Neural crest cell (in vitro differentiated cells): ENCODE measurements at places on chromosomes 2 and 18.

DNA sequence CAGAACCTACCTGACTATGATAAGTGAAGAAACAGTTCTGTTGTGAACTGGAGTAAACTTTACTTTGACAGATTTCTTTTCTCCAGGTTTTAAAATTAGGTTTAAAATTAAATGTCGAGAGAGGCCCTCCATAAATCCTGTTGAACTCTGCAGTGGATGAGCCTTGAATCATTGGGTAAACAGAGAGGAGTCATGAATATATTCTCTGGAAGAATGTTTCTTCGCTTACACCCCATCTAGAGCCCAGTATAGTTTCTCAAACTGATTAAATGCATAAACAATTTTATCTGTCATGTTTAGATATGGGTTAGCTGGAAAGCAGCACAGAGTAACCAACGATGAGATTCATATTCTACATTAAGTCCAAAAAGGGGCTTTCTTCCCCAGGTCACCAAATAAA lies 84.0 kb downstream of the ZAP70 start:
- no peak for DNase-seq

- no peak for DNase-seq
Observed at GRCh38 chr2:47868611-47869352, 37.5 kb downstream of the FBXO11 start.

- no peak for DNase-seq
Observed at GRCh38 chr2:240182476-240182875, 42.0 kb upstream of the OTOS start.

DNA sequence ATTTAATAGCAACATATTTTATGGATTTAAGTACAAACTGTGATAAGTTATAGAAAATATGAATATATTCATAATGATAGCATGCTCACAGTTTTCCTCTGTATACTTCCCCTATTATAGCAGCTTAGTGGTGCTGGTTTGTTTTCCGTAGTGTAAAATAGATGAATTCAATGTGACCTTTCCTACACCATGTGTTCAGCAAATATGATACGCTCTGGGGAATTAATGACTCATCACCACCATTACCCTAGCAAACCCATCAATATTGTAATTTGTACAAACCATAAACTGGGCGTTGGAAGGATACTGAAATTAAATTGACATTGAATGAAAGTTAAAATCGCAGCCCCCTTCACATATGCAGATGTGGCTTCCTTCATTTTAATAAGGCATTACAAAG lies 58.7 kb upstream of the CDH19 start:
- no peak for DNase-seq

DNA sequence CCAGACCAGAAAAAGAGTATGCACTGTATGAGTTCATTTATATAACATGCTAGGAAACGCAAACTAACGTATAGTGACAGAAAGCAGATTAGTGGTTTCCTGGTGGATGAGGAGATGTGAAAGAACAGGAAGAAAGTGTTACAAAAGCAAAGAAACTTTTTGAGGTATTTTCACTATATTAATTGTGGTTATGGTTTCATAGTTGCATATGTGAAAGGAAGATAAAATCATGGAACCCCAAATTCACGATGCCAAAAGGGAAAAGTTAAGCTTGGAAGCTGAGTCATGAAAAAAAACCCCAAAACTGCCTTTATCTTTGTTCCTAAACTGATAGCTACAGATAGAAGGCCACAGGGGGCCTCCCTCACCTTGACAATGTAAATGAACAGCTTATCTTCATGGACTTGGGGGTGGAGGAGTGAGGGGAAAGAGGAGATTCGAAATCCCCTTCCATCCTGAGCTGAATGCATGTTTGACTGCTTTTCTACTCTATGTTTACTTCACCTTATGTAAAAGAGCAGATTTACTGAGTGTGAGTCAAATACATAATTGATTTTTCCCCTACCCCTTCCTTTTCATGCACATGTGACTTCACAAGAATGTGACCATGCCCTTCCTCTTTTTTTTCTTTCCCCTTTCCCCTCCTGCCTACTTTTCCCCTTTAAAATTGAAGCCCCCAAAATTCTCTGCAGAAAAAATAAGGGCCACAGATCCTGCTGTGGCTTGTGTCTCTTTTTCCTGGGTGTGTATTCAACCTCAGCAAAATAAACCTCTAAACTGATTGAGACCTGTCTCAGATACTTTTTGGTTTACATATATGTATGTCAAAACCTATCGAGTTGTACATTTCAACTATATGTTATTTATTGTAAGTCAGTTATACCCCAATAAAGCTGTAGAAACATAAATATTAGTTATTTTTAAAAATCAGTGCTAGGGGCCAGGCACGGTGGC lies 100.1 kb upstream of the TLK1 start:
- DNase-seq: no peak

GRCh38 chr2:113876503-113877387 lies 13.1 kb upstream of the ACTR3 start:
- DNase-seq: no peak

- no peak for DNase-seq
Observed at GRCh38 chr2:127913808-127914457, 28.2 kb upstream of the AMMECR1L start.

DNA sequence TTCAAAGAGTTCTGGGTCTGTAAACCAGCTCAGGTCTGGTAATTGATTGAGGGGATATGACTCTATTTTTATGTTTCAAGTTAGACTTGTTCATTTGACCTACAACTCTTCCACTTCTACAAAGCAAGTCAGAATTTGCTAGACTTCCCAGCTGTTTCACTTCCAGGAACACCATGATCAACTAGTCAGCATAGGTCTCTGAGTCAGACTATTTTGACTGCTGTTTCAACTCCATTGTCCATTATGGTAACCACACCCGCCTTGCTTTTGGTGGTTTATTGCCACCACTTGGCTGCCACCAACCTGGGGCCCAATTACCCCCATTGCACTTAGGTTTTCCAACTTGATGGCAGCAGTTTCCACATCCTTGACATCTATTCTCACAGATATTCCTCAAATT lies 116.6 kb downstream of the LAMA3 start:
- DNase-seq: no peak

- DNase-seq: no peak
Observed at GRCh38 chr18:1777843-1778242, 793.5 kb downstream of the METTL4 start.

DNA sequence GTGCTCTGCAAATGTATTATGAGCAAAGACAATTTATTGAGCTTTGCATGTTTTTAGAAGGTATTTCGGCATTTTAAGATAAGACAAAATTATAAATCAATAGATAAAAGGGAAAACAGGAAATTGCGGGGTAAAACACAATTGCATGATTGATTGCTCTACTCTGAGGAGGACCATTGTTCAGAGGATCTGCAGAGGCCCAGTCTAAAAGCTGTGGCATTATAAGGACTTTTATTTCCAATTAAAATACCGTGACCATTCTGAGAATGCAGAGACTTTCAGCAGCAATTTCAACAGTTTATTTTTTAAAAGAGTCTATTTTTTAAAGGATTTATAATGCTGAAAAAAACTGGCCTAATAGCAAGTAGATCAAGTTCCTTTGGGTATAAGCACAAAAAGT lies 62.0 kb downstream of the TPGS2 start:
- no peak for DNase-seq

DNA sequence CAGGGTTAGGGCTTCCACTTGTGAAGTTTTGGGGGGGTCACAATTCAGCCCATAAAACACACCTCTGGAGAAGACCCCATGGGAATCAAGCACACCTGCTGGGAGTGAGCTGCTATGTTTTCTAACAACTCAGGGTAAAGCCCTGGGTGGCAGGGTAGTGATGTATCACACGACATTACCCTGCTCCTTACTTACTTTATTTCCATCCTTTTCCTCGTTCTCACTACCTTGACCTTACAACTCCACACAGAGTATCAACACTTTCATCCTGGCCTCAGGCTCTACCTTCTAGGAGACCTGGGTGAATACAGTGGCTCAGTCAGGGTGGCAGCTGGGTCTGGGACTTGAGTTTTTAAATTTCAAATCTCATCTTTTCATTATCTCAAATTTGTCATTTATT lies 290.3 kb downstream of the CYRIA start:
- no peak for DNase-seq

GRCh38 chr2:129909651-129910418 lies 69.6 kb upstream of the RAB6C start:
- DNase-seq: no peak

DNA sequence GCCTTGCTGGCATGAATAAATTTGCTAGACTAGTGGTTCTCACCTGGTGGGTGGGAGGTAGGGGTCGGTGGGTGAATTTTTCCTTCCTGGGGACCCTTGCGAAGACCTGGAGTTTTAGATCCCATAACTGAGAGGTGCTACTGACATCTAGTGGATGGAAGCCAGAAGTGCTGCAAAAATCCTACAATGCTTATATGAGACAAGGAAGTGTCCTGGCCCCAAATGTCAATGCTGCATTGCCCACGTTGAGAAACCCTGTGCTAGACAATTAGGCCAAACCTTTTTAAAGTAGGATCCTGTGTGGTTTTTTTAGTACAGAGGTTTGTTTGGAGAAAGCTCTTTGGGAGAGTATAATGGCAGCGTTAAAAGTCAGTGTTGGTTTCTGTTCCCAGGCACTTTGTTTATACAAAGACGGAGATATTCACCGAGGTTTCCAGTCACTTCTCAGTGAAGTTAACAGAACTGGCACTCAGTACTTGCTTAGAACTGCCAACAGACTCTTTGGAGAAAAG lies 9.6 kb downstream of the SERPINB8 start:
- peak; percentile 45 for DNase-seq

- no peak for DNase-seq
Observed at GRCh38 chr18:44111337-44111736, 569.4 kb upstream of the SETBP1 start.

DNA sequence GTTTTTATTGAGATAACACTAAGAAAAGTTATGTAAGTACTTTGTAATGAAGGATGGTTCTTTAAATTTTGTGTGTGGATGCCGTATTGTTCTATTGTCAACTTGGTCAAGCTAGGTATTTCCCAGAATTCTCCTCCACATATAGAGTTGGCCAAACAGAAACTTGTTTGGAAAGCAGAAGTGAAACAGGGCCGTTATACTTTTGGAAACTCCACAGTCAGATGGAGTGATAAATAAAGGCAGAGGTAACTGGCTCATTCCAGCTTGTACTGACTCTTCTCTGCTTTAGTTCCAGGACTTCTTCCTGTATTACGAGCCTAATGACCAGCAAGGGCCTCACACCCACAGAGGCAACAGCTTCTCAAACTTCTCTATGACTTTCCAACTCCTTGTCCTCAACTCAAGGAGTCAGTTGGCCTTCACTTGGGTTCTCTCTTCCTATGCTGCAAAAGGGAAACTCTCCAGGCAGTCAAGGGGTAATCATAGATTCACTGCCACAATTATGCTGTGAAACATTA lies 16.4 kb upstream of the STARD7 start:
- no peak for DNase-seq

- no peak for DNase-seq
Observed at GRCh38 chr18:58887613-58887963, 22.9 kb downstream of the ZNF532 start.

DNA sequence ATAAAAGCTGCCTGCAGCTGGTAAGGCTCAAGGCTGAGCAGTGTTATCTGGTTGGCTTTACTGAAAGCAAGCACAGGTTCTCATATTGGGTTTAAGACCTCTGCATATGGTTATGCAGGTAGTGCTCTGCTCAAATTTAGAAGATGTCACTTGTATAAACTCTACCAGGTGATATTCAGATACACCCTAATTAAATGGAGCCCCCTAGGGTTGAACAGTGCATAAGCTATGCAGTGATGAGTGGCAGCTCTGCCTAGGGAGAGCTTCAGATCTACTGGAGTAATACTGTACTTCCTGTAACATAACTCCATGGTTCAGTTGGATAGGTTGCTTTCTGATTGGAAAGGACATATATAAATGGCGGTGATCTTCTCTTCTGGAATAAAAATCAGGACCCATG lies 222.7 kb downstream of the CYRIA start:
- DNase-seq: no peak

DNA sequence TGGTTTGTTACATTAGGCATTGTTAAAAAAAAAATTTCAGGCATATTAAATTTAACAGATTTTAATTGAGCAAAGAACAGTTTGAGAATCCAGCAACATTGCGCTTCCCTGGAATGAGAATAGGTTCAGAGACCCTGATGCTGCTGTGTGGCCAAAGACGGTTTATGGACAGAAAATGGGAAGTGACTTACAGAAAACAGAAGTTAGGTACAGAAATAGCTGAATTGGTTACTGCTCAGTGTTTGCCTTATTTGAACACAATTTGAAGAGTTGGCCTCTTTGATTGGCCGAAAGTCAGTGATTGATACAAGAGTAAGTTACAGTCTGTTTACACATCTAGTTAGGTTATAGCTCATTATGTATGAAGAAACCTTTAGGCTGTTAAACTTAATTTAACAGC lies 6.0 kb upstream of the NEDD4L start:
- DNase-seq: no peak

DNA sequence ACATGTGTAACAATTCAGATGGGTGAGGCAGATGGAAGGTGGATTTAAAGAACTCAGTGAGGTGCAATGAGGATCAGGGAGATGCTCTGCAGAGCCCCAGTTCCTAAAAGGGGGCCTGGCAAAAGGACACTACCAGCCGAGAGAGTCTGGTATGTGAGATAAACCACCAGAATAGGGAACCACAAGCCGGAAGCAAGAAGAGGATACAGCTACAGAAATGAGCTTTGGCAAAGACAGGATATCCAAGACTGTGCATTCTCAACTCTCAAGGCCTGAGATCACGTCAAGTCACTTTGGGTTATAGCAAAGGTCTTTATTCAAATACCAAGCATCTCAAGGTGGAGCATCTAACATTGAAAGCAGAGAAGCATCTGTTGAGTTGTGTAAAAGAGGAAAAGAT lies 293.5 kb downstream of the ARHGAP15 start:
- no peak for DNase-seq

- no peak for DNase-seq
Observed at GRCh38 chr18:75132931-75133525, 75.9 kb downstream of the PTGR3 start.

DNA sequence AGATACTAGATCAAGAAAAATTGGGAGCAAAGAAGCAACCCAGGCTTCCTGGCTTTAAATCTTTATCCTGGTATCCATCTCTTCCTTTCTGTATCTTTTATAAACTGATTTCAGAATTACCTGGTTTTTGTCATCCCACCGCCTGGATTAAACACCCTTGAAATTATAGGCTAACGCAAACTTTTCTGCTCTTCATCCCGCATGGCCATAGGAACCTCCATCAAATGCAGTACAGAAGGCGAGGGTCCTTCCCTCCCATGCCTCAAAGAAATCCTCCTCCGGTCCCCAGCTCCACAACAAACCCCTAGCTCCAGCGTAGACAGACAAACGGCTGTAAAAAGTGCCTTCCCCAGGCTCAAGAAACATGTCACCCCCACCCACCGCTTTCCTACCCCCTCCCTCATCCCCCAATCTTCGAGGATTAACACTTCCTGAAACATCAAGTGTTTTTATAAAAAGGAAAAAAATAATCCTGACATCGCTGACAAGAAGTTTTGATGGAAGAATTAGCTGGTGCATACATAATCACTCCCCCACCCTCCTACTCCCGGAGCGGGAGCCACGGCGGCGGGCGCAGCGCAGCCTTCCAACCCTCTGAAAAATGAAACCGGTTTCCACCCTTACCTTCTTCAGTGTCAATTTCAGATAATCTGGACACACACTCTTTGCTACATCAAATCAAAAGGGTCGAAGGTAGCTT lies 7.6 kb downstream of the DLX1 start:
- peak; percentile 14 for DNase-seq
